Stimulated activated CD4-positive, alpha-beta T cell treated with anti-CD3 and anti-CD28 coated beads, Interleukin-15, amount 100 ng/mL, for 1 hour (primary cell): ENCODE measurements at places on chromosomes 1 and 21.

- DNase-seq: no peak
These were observed 13.2 kb downstream of the LAX1 start for GRCh38 chr1:203778146-203778545.

- DNase-seq: no peak
These were observed 769 bp downstream of the GALE start for GRCh38 chr1:23799570-23800399.

DNA sequence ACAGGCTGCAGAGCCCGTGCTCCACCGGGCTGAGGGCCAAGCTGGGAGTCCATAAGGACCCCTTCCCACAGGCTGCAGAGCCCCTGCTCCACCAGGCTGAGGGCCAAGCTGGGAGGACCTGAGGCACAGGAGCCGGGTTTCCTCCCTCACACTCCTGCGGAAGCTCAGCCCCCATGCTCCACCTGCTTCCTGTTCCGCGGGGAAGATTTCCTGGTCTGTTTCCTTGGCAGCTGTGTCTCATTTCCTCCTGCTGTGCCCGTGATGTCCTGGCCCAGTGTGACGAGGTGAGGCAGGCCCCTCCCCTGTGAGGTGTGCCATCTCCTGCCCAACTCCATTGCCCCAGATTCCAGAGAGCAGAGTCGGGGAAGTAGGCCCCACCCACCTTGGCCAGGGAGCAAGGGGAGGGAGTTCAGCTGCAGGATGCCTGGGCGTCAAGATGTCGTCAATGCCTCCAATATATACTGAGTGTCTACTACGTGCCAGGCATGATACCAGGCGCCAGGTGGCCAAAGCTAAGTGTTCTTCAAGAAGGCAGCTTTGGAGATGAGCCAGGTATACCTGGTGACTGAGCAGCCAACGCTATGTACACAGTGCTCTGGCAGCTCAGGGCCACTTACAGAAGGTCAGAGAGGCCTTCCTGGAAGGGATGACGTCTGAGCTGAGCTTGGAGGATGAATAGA lies 58.8 kb downstream of the NAV1 start:
- no peak for DNase-seq

- DNase-seq: no peak
These were observed 14.0 kb upstream of the DISC1 start for GRCh38 chr1:231612393-231613089.

DNA sequence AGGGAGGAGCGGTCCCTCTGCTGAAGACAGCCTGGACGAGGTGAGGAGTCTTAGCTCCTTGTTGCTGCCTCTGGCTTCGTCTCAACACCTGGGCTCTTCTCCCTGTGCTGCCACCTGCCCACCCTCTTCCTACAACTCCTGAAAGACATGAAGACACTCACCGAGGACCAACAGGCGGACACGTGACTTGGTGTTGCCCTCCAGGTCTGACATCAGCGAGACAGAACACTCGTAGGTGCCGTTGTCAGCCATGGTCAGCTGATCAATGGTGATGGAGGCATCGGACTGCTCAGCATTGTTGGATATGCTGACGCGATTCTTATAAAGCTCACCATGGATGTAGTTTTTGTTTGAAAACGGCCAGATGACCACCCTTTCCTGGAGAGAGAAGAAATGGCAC lies 21.4 kb downstream of the GPA33 start:
- DNase-seq: no peak
